ENCODE measurements at places on chromosomes 6 and 20. TPM values are rescaled to one million over a fixed set of nuclear protein-coding genes. Genes with fewer than 3 reads are reported as not detected.

- H3K4me1 ChIP-seq: no peaks in the 10 kb centered on the region
- H3K36me3 ChIP-seq: no peaks in the 10 kb centered on the region
- no peaks in the 10 kb centered on the region for H3K27me3 ChIP-seq
- H3K27ac ChIP-seq: no peak overlapping the region
- no peak overlapping the region for H3K4me3 ChIP-seq
Observed at GRCh38 chr20:36028106-36028808, 59.9 kb downstream of the CNBD2 start.

Gene BTN1A1
- not detected for total RNA-seq

- no peaks in the 10 kb centered on the region for H3K4me1 ChIP-seq
- H3K36me3 ChIP-seq: no peaks in the 10 kb centered on the region
- DNase-seq: no peak
- H3K27me3 ChIP-seq: peaks cover 77% of the 10 kb centered on the region
Observed at GRCh38 chr6:169866140-169866534, 114.7 kb downstream of the ERMARD start.

Gene SNAP25
- total RNA-seq: not detected

DNA sequence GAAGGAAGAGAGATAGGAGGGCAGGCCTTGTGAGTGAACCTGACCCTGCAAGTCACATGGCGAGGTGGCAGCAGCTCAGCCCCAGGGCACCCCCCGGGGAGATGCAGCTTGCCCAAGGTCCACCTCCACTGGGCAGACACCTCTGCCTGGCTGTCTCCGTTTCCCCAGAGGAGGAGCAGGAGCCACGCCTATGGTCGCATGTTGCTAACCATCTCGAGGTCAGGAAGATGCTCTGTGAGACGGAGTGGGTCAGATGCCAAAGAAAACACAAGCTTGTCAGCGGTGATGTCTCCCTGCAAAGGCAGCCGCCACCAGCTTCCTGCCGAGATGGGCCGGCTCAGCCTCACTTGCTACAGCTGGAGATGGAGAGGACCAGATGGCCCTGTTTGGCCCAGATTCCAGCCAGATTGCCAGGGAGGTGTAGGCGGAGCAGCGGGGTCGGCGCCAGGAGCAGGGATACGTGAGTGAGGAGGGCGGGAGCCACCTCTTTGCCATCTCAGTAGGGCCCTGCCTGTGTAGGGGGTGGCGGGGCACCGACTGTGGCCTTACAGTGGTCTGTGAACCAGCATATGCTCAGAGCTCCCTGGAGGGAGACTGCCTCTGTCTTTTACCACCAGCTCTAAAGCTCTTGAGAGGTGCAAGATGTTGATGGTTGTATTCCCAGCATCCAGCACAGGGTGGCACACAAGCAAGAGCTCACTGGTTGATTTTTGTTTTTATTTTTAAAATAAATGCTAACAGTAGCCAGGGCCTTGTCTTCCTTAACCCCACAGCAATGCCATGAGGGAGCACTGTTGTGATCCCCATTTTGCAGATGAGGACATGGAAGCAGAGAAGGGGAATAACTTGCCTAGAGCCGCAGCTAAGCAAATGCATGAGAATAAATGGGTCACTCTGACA lies 42.9 kb upstream of the FAM83D start:
- no peak overlapping the region for H3K4me3 ChIP-seq
- no peak overlapping the region for H3K27ac ChIP-seq
- no peak for DNase-seq
- no peaks in the 10 kb centered on the region for H3K36me3 ChIP-seq

Data from PC-9 (cell line).